Fibroblast of skin of right quadriceps (primary cell): ENCODE measurements at places on chromosomes 6 and 20.

GRCh38 chr6:38593409-38593808 is 46.3 kb downstream of the BTBD9 start:
- DNase-seq: peak; percentile 14

DNA sequence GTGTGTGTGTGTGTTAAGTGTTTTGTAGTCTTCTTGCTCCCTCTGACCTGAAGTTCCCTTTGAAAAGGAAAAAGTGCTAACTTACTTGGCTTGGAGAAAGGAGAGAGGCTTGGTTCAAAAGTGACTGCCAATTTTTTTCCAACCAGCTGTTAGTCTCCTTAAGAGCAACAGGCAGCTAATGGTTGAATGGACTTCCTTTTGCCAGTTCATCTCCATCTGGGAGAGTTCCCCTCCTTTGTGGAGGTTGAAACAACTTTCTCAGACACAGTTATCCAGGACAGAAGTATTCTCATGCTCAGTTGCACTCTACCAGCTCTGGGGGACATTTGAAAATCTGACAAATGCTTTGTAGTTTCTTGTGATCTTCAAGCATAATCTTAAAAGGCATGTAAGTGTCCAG is 4.5 kb downstream of the RIPOR2 start:
- DNase-seq: no peak

- DNase-seq: peak; percentile 70
Measured at GRCh38 chr6:111818539-111819226, 54.6 kb downstream of the FYN start.

DNA sequence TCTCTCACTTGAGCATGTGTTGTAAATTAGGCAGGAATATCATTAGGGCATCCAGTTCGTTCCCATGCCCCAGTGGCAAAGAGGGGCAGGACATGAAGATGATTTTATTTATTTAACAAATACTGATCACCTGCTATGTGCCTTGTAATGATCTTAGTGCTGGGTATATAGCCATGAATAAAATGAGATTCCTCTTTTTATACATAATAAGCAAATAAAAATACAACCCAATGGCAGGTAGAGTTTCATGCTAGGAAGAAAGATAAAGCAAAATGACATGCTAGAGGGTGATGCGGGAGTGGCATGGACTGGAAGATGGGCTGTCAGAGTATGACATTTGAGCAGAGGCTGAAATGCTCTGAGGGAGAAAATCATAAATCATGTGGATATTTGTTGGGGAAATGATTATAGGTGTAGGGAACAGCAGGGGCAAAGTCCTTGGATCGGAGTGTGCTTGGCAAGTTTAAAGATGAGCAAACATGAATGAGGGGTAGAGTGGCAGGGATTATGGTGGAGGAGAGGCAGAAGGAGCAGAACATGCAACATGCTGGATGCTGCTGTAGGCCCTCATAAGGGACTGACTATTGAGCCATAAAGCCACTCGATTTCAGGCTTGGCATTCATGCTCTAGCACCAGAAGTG is 342.1 kb downstream of the PLCB1 start:
- no peak for DNase-seq

DNA sequence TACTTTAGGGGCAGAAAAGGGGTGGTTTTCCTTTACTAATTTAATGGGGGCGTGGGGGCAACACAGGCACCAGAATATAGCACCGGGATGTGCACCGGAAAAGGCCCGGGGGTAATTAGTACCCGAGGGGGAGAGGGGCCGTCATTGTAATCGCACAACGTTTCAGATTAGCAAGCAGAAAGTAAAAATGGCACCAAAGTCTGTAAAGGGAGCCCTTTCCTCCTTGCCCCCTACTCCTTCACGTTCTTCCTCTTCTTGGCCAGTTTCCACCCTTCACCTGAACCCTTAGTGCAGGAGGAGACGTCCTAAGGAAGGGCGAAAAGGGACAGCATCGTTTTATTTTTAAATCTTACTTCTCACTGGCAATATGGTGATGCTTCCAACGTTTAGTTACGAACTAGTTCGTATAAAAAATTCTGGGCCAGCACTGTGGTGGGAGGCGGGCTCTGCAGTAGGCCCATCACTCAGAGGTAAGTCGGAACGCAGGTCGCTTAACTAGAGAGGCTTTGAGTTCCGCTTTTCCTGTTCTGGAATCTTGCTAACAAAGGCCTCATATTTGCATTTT is 742 bp upstream of the CEP85L start:
- no peak for DNase-seq
